ENCODE measurements at places on chromosomes 7 and 10.

GRCh38 chr10:33201971-33202370 is 132.5 kb downstream of the NRP1 start:
- DNase-seq = no peak

GRCh38 chr7:96136600-96137239 is 185.2 kb downstream of the SLC25A13 start:
- DNase-seq = no peak

DNA sequence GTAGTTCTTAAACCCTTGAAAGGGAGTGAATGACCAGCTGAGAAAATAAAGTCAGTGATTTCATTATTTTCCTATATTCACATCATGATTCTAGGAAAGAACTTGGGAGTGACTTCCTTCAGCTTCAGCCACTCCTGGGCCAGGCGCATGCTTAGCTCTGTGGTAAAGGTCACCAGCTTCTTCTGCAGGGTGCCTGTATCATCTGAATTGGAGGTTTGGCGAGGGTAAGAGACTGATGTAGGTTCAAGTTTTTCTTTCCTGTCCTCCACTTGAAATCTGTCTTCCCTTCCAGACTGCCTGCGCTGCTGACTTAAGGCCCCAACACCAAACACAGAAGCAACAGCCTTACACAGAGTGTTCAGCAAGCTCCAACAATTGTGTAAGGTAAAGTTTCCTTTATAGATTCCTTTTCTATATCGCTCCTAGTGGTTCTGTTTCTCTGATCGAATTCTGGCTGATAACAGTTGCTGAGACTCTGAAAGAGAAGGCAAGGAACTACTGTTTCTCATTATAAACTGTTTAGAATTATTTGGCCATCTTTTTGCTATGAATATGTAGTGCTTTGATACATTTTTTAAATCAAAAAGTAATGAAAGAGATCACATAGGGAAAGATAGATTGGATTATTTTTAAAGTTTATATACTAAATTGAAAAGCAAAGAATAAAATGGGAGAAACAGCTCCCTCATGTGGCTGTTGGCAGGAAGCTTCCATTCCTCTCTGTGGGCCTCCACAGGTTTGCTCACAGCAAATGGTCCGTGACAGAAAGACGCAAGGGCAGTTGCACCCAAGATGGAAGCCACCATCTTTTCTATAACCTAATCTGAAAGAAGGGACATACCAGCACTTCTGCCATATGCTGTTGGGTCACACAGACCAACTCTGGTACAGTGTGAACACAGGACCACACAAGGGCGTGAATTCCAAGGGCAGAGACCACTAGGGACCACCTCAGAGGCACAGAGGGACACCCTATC is 14.0 kb downstream of the GATAD1 start:
- DNase-seq = peak; percentile 59

GRCh38 chr7:142787034-142787768 is 16.4 kb downstream of the PRSS2 start:
- no peak for DNase-seq

- no peak for DNase-seq
Observed at GRCh38 chr10:113261161-113261560, 291.7 kb upstream of the HABP2 start.

- no peak for DNase-seq
Observed at GRCh38 chr10:6140141-6140841, 51.5 kb downstream of the RBM17 start.

- DNase-seq = no peak
Observed at GRCh38 chr10:78972160-78972946, 96.4 kb upstream of the ZMIZ1 start.

DNA sequence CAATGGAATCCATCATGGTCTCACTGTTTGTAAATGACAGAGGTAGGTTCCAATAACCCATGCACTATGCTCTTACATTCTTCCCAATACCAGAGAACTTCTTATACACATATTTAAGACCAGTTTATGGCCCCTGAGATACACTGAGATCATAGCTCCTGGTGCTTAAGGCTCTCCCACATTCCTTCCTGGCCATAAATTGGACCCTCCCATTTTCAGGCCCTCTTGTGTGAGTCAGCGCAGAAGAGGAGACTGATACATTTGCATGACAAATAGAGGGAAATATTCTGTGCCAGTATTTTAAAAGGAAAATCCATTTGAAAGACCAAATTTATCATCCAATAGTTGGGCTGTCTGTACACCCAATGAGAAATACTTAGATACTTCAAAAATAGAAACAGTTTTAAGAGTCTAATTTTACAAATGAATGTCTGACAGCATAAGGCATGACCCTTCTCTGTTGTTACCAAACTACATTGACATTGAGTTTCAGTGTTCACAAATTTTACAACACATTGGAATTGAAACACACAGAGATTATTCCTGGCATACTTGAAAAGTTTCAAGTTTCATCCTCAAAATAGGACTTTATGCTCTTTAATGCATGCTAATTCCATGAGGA is 35.3 kb downstream of the SLC16A9 start:
- no peak for DNase-seq

DNA sequence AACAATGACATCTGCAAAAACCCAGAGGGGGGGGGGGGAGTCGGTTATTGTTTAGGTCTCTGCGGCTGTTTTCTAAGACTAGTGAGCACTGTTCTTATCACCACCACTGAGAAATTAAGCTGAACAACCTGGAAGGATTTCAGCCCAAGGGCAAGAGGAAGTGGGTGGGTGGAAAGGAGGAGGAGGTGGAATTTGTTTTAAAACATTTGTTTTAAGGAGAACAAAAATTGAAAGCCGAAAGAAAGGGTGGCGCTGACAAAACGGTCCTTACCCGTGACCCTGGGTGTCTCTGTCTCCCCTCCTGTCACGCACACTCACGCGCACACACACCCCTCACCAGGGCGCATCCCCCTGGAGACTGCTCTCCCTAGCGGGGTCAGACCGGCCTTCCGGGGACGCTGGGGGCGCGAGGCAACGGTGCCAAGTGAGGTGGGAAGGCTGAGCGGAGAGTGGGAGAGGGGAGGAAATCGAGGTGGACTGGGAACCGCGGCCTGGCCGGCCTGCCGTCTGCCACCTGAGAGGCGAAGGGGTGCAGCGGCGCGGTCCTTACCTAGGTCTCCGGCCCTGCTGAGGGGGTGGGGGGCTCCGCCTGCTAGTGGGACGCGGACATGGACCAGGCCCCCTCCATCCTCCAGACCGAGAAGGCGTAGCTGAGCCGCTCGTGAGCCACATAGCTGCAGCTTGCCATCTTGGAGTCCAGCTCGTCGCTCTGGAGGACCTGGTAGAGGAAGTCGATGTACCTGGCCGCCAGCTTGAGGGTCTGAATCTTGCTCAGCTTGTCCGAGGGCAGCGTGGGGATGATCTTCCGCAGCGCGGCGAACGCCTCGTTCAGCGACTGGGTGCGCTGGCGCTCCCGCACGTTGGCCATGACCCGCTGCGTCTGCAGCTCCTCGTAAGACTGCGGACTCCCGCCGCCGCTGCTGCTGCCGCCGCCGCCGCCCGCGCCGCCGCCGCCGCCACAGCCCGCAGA is 1.0 kb downstream of the TWIST1 start:
- no peak for DNase-seq

Measured in GM13976 (cell line).